ENCODE measurements at places on chromosomes 6 and 20. TPM values are rescaled to one million over a fixed set of nuclear protein-coding genes. Genes with fewer than 3 reads are reported as not detected.

The CDYL gene
- 22.6 TPM for total RNA-seq

The PARD6B gene
- total RNA-seq, result 18.0 TPM

The TCF15 gene
- not detected for total RNA-seq

The RSPH3 gene
- total RNA-seq, result 22.5 TPM

GRCh38 chr20:15446373-15446772 is 1109.0 kb upstream of the FLRT3 start:
- H3K27me3 ChIP-seq, result no peaks in the 10 kb centered on the region
- H3K4me3 ChIP-seq, result no peak overlapping the region
- DNase-seq, result peak; percentile 4

DNA sequence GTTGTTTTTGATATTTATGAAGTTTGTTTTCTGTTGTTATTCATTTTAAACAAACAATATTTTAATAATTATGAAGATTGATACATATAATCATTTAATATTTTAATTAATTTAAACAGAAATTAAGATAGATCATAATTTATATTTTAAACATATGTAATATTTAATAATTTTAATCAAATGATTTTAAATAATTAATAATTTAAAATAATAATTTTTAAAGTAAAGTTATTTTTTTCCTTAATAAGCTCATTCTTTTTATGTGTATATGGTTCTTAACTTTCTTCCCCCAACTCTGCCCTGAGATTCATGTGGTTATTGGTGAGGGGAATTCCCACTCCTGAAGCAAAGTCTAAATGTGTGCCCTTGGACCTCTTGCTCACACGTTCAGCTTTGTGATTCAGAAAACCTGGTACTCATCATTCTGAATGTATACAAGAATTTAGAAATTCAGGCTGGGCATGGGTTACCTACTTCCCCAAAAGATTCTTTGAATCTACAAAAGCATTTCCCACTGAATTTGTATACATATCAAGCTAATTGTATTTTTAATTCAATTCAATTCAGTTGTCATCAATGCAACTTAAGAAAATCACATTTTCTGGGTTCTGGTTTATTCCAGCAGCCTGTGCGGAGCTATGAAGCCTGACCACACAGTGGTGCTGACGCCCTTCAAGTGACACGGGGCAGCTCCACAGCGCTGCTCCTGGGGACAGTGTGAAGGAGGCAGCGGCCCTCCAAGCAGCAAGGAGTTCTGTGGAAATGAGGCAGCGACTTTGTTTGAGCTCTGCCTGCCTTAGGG is 168.9 kb upstream of the UST start:
- no peak overlapping the region for H3K4me3 ChIP-seq
- peak; percentile 85 for DNase-seq
- no peaks in the 10 kb centered on the region for H3K36me3 ChIP-seq

- no peak overlapping the region for H3K27ac ChIP-seq
- H3K36me3 ChIP-seq, result no peaks in the 10 kb centered on the region
- no peak for DNase-seq
- H3K27me3 ChIP-seq, result no peaks in the 10 kb centered on the region
- H3K4me3 ChIP-seq, result no peak overlapping the region
Observed at GRCh38 chr20:20466341-20466879, 98.5 kb downstream of the INSM1 start.

DNA sequence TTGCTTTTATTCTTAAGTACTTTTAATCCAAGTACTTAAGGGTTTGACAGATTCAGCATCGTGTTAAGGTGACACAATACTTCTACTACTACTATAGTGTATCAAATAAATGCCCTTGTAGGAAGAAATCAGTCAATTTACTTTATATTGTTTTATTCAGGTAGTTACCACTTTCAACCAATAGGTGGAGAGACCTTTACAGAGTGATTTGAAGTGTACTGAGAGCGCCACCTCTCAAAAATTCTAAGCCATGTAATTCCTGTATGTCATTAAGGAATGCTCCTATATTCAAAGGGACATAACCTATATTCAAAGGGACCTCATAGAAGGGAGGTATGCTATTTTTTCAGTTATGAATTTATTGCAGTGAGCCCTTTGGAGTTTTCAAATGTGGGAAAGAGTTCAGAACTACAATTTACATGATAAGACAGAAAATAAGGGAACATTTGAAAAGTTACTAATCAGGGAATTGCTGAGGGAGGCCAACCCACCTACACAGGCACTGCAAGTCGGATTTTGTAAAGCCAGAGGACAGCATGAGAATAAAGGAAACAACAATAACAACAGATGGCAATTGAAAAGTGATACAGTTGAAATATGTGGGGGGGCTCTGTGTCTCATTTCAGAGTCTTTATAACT is 955.6 kb downstream of the TBC1D32 start:
- H3K27me3 ChIP-seq, result no peaks in the 10 kb centered on the region
- H3K4me3 ChIP-seq, result no peak overlapping the region
- no peaks in the 10 kb centered on the region for H3K4me1 ChIP-seq
- DNase-seq, result peak; percentile 3

- H3K4me1 ChIP-seq, result no peaks in the 10 kb centered on the region
- H3K27ac ChIP-seq, result no peak overlapping the region
- DNase-seq, result no peak
- no peaks in the 10 kb centered on the region for H3K27me3 ChIP-seq
Observed at GRCh38 chr6:130000526-130001421, 17.6 kb upstream of the L3MBTL3 start.

GRCh38 chr6:109174916-109175315 is 79.6 kb downstream of the CEP57L1 start:
- no peak overlapping the region for H3K27ac ChIP-seq
- no peaks in the 10 kb centered on the region for H3K4me1 ChIP-seq
- DNase-seq, result no peak
- H3K36me3 ChIP-seq, result no peaks in the 10 kb centered on the region
- no peak overlapping the region for H3K4me3 ChIP-seq
- H3K27me3 ChIP-seq, result no peaks in the 10 kb centered on the region

GRCh38 chr6:7136859-7137334 is 29.1 kb downstream of the RREB1 start:
- H3K27me3 ChIP-seq, result no peaks in the 10 kb centered on the region
- H3K36me3 ChIP-seq, result no peaks in the 10 kb centered on the region
- DNase-seq, result no peak

GRCh38 chr6:137237413-137238170 is 18.4 kb upstream of the IFNGR1 start:
- no peaks in the 10 kb centered on the region for H3K27me3 ChIP-seq
- H3K4me1 ChIP-seq, result peaks cover 12% of the 10 kb centered on the region
- H3K36me3 ChIP-seq, result no peaks in the 10 kb centered on the region
- peak; percentile 33 for DNase-seq
- no peak overlapping the region for H3K4me3 ChIP-seq

- no peak overlapping the region for H3K4me3 ChIP-seq
- peak overlapping the region; percentile 80 for H3K27ac ChIP-seq
- no peak for DNase-seq
- no peaks in the 10 kb centered on the region for H3K36me3 ChIP-seq
- no peaks in the 10 kb centered on the region for H3K27me3 ChIP-seq
Observed at GRCh38 chr6:52552278-52552643, 24.6 kb downstream of the TRAM2 start.

GRCh38 chr20:11045412-11046175 is 371.8 kb upstream of the JAG1 start:
- H3K36me3 ChIP-seq, result no peaks in the 10 kb centered on the region
- no peak for DNase-seq
- no peak overlapping the region for H3K27ac ChIP-seq
- H3K4me3 ChIP-seq, result no peak overlapping the region
- no peaks in the 10 kb centered on the region for H3K27me3 ChIP-seq
- H3K4me1 ChIP-seq, result no peaks in the 10 kb centered on the region

DNA sequence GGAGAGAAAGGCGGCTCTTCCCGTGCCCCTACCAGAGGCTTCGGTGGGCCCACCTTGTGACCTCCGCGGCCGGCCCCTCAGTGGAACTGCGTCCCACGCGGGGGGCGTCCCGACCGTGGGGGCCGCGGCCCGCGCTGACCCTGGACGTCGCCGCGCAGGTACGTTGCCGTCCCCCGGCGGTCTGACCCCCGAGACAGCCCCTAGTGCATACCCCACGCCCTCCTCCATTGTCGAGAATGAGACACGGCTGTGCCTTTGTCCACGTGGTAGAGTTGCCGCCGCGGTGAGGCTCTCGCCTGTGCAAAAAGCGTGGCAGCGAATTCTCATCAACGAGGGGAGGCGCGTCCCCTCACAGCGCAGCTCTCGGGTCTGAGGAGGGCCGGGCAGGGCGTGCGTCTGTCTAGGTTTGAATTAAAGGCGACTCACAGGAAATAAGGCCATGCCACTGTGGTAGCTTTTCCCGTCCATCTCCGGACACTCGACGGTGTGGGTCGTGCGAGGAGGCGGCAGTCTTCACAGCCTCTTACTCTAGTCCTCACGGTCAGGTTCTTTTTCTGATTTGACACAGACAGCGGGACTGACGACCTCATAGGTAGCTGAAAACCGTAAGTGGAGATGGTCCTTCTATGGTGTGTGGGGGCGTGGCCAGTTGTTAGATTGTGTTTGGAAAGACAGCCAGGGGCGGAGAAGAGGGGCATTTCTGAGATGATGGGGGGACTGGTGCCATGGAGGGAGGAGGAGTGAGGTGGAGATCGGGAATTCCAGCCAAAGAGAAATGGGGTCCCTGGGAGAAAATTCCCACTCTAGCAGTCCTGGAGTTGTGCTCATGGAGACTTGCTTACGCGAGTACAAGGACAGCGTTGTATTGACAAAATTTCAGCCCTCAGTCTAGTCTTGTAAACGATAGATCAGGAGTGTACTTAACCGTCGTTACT is 580 bp downstream of the NXT1 start:
- DNase-seq, result peak; percentile 71
- peaks cover 5% of the 10 kb centered on the region for H3K36me3 ChIP-seq
- H3K4me1 ChIP-seq, result peaks cover 20% of the 10 kb centered on the region
- H3K27me3 ChIP-seq, result no peaks in the 10 kb centered on the region
- peak overlapping the region; percentile 98 for H3K27ac ChIP-seq

DNA sequence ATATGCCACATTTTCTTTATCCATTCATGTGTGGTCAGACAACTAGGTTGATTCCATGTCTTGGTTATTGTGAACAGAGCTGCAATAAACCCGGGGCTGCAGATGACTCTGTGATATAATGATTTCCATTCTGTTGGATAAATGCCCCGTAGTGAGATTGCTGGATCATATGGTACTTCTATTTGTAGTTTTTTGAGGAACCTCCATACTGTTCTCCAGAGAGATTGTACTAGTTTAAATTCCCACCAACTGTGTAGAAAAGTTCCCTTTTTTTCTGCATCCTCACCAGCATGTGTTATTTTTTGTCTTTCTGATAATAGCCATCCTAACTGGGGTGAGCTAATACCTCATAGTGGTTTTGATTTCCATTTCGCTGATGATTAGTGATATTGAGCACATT is 62.2 kb upstream of the MAP3K4 start:
- no peaks in the 10 kb centered on the region for H3K27me3 ChIP-seq
- H3K36me3 ChIP-seq, result no peaks in the 10 kb centered on the region
- H3K4me1 ChIP-seq, result peaks cover 9% of the 10 kb centered on the region
- no peak for DNase-seq
- H3K27ac ChIP-seq, result no peak overlapping the region
- H3K4me3 ChIP-seq, result no peak overlapping the region
